ENCODE measurements at places on chromosomes 11 and 22. TPM values are rescaled to one million over a fixed set of nuclear protein-coding genes. Genes with fewer than 3 reads are reported as not detected.

CD3E gene
- total RNA-seq = 3.1 TPM

SBF1 gene
- total RNA-seq = 60.2 TPM

PLEKHA7 gene
- total RNA-seq = 34.6 TPM

NXPE2 gene
- not detected for total RNA-seq

PRAME gene
- total RNA-seq = not detected

OR8D4 gene
- total RNA-seq = 1.6 TPM

DNA sequence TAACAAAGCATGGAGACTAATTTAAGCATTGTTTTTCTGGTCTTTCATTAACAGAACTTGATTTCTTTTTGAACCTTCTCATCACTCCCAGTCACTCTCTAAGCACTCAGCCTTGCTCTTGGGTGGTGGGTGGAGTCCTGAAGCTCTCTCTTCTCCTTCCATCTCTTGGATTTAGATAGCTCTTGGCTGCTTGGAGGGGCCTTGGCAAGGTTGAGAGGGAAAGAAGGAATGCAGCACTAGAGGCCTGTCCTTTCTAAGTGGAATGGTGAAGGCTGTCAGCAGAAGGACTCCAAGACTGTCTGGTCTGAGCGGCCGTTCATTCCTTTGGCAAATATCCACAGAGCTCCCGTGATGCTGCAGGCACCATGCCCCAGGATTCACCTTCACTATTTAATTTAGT, 168.6 kb upstream of the E2F8 start:
- no peak for DNase-seq
- no peaks in the 10 kb centered on the region for H3K4me1 ChIP-seq
- no peak overlapping the region for H3K27ac ChIP-seq
- H3K27me3 ChIP-seq = no peaks in the 10 kb centered on the region
- no peak overlapping the region for H3K4me3 ChIP-seq

DNA sequence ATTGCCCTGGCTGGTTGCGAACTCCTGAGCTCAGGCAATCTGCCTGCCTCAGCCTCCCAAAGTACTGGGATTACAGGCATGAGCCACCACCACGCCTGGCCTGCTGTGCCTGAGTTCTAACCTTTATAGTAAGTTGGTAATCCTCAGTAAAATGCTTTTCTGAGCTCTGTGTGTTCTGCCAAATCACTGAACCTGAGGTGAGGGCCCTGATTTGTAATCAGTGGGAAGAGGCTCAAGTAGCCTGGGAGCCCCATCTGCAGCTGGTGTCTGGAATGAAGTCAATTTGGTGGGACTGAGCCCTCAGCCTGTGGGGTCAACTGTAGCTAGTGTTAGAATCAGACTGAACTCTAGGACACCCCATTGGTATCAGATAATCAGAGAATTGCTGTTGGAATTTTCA, 72.6 kb upstream of the PARVG start:
- no peak overlapping the region for H3K27ac ChIP-seq
- no peak overlapping the region for H3K4me3 ChIP-seq
- DNase-seq = no peak
- H3K36me3 ChIP-seq = no peaks in the 10 kb centered on the region

- peak overlapping the region; percentile 90 for H3K27ac ChIP-seq
- DNase-seq = peak; percentile 51
- H3K27me3 ChIP-seq = no peaks in the 10 kb centered on the region
- H3K4me1 ChIP-seq = peaks cover 31% of the 10 kb centered on the region
Measured at GRCh38 chr11:70270877-70271648, 573 bp downstream of the PPFIA1 start.

DNA sequence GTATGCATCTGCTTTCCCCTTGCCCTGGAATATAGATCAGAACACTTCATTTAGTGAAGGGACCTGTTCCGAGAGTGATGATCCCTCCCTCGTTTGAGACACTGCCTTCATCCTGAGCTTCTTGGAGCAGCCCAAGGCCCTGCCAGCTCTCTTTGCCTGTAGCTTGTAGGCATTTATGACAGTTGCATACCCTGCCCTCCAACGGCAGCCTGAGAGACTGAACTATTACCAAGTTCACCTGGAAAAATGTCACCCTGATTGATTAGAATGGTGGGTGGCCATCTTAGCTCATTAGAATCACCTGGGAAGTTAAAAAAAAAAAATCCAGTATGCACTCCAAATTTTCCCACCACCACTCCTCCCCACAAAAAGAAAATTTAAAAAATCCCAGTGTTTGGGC, 1.5 kb downstream of the MICAL3 start:
- peaks cover 17% of the 10 kb centered on the region for H3K4me1 ChIP-seq
- DNase-seq = no peak
- H3K27me3 ChIP-seq = no peaks in the 10 kb centered on the region
- no peaks in the 10 kb centered on the region for H3K36me3 ChIP-seq
- no peak overlapping the region for H3K4me3 ChIP-seq

DNA sequence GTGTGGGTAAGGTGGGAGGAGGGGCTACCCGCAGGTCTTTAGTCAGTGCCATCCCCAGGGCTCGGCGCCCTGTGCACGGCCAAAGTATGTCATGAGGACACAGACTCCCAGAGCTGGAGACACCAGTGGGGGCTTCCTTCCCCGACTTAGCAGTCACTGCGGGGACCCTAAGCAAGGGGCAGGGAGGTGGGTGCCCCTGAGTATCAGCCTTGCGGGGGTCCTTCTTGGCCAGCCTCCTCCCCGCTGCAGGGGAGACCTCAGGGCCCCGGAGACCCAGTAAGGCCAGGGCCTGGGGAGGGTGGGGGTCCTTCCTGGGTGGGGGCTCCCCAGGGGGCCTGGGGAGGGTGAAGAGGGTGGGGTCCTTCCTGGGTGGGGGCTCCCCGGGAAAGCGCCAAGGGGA, 673.8 kb downstream of the BRD1 start:
- H3K4me3 ChIP-seq = no peak overlapping the region
- no peak overlapping the region for H3K27ac ChIP-seq
- H3K27me3 ChIP-seq = no peaks in the 10 kb centered on the region
- H3K4me1 ChIP-seq = no peaks in the 10 kb centered on the region
- DNase-seq = no peak
- H3K36me3 ChIP-seq = no peaks in the 10 kb centered on the region

GRCh38 chr11:71572811-71573210, 7.4 kb downstream of the KRTAP5-10 start:
- H3K36me3 ChIP-seq = no peaks in the 10 kb centered on the region
- H3K27me3 ChIP-seq = no peaks in the 10 kb centered on the region
- H3K4me3 ChIP-seq = no peak overlapping the region
- DNase-seq = no peak

DNA sequence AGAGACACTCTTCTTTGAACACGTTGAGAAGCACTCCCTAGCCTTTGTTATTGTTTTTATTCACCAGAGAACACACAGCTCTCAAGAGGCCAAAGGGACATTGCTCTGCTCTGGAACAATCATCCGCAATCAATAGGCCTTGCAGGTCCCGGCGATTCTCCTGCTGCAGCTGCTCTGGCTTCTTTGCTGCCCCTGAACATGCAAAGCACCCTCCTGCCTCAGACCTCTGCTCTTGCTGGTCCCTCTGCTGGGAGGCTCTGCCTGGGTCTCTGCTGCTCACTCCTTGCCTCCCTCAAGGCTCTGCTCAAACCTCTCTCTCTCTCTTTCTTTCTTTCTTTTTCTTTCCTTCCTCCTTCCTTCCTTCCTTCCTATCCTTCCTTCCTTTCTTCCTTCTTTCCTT, 232.7 kb downstream of the DSCAML1 start:
- no peak overlapping the region for H3K27ac ChIP-seq
- H3K27me3 ChIP-seq = no peaks in the 10 kb centered on the region
- H3K36me3 ChIP-seq = no peaks in the 10 kb centered on the region

GRCh38 chr11:9047964-9048523, 43.4 kb downstream of the SCUBE2 start:
- H3K27ac ChIP-seq = no peak overlapping the region
- H3K4me1 ChIP-seq = no peaks in the 10 kb centered on the region
- DNase-seq = peak; percentile 32
- H3K27me3 ChIP-seq = no peaks in the 10 kb centered on the region
- no peak overlapping the region for H3K4me3 ChIP-seq

GRCh38 chr11:5809122-5809519, 397 bp downstream of the OR52N2 start:
- DNase-seq = no peak
- H3K36me3 ChIP-seq = no peaks in the 10 kb centered on the region
- peaks cover 11% of the 10 kb centered on the region for H3K4me1 ChIP-seq
- no peaks in the 10 kb centered on the region for H3K27me3 ChIP-seq
- no peak overlapping the region for H3K27ac ChIP-seq

DNA sequence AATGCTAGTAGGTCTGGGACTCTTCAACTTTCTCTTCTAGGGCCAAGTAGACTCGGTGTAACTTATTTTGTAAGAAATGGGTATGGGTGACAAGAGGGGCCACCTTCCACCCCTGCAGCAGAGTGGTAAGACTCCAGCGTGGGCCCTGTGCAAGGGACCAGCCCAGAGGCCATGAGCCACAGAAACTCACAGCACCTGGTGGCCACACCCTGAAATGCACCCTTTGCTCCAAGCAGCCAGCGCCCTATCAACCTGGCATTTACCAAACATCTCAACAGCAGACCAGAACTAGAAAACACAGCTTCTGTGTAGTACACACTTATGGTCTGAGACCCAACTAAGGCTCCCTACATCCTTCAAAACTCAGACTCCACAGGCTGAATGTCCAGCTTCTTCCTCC, 5.7 kb downstream of the CDCA5 start:
- H3K27ac ChIP-seq = no peak overlapping the region
- no peak overlapping the region for H3K4me3 ChIP-seq
- peaks cover 5% of the 10 kb centered on the region for H3K4me1 ChIP-seq
- DNase-seq = peak; percentile 84

DNA sequence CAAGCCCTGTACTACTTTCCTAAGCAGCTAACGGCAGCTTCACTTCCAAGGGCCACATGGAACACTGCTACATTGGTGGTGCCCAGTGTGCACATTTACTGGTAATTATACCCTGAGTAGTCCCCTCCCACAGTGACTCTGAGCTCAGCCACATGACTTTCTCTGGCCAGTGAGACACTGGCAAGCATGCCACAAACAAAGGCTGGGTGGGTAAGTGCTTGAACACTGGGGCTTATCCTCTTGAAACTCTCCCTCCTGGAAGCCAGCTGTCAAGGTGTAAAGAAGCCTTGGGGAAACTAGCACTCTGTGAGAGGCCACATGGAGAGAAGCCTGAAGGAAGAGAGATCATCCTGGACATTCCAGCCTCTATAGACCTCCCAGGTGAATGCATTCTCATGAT, 54.4 kb upstream of the DRD2 start:
- no peaks in the 10 kb centered on the region for H3K36me3 ChIP-seq
- H3K27ac ChIP-seq = no peak overlapping the region
- no peaks in the 10 kb centered on the region for H3K4me1 ChIP-seq
- DNase-seq = no peak
- no peak overlapping the region for H3K4me3 ChIP-seq

DNA sequence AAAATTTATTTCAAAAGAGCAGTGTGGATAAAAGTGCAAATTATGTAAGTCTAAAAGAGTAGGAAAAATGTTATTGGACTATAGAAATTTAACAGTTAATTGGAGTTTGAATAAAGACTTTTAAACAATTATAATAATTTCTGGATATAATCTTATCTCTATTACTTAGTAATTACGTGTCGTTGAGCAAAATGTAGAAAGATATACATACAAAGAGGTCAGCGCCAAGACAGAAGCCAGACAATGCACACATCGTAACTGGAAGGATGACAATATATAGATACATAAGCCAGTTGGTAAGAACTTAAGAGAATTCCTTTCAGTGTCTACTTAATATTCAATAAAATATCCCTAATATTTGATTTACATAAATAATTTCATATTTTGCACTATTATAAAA, 157.0 kb downstream of the LUZP2 start:
- H3K4me1 ChIP-seq = no peaks in the 10 kb centered on the region
- no peak overlapping the region for H3K27ac ChIP-seq
- H3K4me3 ChIP-seq = no peak overlapping the region

GRCh38 chr11:10640308-10640707, 53.2 kb downstream of the IRAG1 start:
- no peaks in the 10 kb centered on the region for H3K27me3 ChIP-seq
- H3K4me1 ChIP-seq = no peaks in the 10 kb centered on the region

DNA sequence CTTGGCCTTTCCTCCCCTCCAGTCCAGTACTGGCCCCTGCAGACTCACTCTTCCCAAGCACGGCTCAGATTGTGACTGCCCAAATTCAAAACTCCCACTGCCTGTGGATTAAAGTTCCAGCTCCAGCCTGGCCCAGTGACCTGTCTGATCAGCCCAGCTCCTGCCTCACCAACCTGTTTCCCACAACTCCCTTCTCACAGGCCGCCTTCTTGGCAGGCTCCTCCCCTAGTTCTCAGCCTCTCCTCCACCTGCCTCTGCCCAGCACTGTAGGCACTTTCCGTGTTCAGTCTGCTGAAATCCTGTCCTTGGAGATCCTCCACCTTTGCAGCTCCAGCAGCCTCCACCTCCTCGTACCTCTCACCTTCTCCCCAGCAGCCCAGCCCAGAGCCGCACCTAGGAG, 68.6 kb downstream of the MICAL2 start:
- DNase-seq = peak; percentile 78
- peaks cover 15% of the 10 kb centered on the region for H3K4me1 ChIP-seq
- no peaks in the 10 kb centered on the region for H3K36me3 ChIP-seq

- no peaks in the 10 kb centered on the region for H3K4me1 ChIP-seq
- H3K4me3 ChIP-seq = no peak overlapping the region
- no peaks in the 10 kb centered on the region for H3K27me3 ChIP-seq
- DNase-seq = no peak
Measured at GRCh38 chr11:95977534-95978174, 53.7 kb upstream of the MTMR2 start.

DNA sequence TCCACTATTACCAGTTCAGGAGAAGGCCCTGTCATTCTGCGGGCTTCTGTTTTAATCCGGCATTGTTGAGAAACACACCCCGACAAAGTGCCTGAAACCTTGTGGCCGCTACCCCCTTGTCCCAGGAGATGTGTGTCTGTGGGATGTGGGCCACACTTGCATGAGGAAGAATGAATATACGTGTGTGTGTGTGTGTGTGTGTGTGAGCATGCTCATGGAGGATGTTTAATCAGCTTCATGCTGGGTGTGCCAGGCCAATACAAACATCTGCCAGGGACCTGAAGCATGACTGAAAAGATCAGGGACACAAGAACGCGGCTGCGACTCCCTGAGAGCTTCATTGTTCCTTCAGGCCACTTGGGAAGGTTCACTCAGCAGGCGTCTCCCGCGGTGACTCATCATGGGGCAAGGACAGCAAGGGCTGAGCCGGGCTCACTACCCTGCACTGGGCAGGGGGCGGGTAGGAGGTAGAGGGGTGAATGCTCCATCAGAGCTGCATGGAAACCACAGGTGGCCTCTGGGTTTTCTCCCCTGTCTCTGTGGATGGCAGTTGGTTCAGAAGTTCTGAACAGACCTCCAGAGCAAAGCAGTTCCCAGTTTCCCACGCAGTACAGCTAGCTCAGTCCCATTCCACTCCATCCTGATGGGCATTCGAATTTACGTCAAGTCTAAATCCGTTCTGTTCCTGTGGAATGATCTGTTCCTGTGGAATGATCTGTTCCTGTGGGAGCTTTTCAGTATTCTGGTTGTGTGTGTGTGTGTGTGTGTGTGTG, 7.0 kb upstream of the MALAT1 start:
- H3K36me3 ChIP-seq = no peaks in the 10 kb centered on the region
- H3K27me3 ChIP-seq = no peaks in the 10 kb centered on the region
- peak overlapping the region; percentile 98 for H3K27ac ChIP-seq
- no peak overlapping the region for H3K4me3 ChIP-seq
- H3K4me1 ChIP-seq = peaks cover 96% of the 10 kb centered on the region
- DNase-seq = peak; percentile 83
